ENCODE measurements at places on chromosomes 16 and 17.

DNA sequence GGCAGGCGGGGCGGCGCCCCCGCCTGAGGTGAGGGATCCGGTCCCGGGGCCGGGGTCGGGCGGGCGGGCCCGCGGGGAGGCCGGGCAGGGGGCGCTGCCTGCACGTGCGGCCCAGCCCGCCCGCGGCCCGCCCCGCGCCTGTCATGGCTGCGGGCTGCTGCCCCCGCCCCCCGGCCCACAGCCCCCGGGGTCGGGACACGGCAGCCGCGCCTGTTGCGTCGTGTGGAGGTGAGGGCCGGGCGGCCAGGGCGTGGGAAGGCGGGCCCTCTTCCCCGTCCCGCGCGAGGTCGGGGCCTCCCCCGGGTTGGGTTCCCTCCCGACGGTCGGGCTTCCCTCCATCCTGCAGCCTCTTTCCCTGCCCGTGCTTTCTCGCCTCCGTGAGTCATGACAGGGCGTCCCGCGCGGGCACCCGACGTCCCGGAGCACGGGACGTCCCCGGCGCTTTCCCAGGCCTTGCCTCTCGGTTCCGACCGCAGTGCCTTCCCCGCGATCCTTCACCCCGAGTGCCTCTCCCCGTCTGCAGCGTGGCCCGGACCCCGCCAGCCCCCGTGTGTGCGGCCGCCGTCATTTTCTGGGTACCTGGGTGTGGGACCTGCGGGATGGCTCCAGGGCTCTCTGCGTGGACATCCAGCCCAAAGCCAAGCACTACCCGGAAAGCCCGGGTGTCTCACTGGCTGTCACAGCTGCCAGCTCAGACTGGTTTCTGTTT lies 76.7 kb downstream of the CHD9 start:
- peak; percentile 58 for DNase-seq

GRCh38 chr16:1312467-1312816 lies 3.0 kb downstream of the UBE2I start:
- DNase-seq = no peak

GRCh38 chr16:72536723-72537435 lies 364.9 kb upstream of the PMFBP1 start:
- no peak for DNase-seq

GRCh38 chr17:34252095-34252443 lies 3.0 kb upstream of the CCL2 start:
- no peak for DNase-seq

GRCh38 chr16:2040787-2041522 lies 6.7 kb downstream of the NTHL1 start:
- no peak for DNase-seq

DNA sequence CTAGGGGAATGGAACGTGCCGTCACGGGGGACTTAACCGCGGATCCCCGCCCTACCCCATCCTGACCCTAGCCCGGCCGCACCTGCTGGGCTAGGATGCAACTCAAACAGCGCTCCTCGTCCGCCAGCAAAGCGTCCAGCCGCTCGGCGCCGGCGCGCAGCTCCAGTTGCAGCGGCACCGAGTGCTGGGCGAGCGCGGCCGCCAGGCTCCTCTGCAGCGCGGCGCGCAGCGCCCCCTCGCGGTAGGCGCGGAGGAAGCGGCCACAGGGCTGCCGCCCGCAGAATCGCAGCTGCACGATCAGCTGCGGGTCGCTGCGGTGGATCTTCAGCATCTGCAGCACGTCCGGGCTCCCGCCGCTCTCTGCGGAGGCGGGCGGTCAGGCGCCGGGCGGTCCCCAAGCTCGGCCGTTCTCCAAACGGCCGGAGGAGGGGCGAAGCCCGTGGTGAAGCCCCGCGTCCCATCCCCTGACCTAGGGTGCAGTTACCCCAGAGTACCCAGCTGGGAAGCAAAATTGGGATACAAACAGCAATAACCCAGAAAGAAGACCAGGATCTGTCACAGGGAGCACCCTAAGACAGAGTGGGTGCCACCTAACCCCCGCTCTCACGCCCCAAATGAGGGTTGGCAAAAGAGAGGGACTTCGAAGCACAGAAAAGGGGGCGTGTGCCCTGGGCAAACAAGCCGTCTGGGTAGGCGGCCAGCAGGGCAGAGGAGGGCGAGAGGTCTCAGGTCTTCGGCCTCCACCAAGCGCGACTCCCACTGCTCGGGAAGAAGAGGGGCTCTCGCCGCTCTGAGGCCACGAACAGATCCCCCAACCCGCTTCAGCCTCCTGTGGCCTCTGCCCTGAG lies 4.2 kb downstream of the TRADD start:
- peak; percentile 91 for DNase-seq

DNA sequence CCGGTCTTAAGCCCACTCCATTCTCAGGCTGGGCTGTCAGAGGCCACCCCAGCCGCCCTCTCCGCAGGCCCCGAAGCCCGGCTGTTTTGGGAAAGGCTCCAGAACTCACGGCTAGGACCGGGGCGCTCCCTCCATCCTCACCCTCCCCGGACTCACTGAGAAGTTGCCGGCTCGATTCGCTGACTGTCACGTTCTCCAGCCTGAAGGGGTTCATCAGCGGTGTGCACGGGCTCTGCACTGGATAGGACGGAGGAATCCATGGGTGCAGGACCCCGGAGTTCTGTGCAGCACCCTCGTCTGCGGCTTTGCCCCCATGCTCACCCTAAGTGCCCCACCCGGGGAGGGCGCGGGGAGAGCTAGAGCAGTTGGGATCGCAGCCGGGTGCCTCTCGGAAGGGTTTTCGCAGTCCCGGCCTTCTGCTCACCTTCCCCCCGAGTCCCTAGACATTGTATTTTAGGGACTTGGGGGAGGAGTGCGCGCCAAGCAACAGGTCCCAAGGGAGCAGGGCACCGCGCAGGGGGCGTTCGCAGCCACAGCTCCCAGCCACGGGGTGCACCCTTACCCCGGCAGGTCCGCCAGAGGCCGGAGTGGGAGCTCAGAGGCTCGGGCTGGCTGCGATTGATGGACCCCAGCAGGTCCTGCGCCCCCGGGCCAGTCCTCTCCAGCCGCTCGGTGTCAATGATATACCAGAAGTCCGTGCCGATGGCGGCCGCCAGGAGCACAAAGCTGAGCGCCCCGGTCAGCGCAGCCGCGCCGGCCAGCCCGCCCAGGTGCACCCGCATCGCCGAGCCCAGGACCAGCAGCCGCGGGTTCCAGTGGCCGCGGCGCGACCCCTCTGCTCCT lies 1.0 kb downstream of the TMEM114 start:
- DNase-seq = no peak

DNA sequence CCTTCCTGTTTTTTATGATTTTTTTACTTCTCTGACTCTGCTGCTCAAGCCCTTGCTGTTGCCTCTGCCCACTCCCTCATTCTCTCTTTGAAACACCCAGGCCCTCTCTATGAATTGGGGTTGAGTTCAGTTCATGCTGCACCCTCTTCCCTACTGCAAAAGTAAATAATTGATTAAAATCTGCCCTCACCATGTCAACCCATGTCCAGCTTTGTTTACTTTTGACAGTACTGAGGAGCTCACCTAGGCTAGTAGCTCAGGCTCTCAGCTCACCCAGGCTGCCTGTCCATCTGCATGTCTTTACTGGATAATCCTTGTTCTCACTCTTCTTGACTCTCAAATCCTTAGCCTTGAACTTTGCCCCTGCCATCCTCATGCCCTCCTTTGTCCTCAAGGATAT lies 95.2 kb downstream of the SPACA3 start:
- DNase-seq = no peak

DNA sequence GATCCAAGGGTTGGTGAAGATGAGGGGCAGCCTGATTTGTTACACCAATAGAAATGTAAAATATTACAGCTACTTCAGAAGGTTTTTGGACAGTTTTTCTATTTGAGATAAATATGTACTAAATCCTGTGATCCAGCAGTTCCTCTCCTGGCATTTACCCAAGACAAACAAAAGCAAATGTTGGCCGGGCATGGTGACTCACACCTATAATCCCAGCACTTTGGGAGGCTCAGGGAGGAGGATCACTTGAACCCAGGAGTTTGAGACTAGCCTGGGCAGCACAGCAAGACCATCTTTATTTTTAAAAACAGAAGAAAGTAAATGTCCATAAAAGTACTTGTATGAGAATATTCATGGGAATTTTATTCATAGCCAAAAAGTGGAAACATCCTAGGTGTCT lies 64.8 kb upstream of the MRC2 start:
- no peak for DNase-seq
